ENCODE measurements at places on chromosomes 7 and 10.

DNA sequence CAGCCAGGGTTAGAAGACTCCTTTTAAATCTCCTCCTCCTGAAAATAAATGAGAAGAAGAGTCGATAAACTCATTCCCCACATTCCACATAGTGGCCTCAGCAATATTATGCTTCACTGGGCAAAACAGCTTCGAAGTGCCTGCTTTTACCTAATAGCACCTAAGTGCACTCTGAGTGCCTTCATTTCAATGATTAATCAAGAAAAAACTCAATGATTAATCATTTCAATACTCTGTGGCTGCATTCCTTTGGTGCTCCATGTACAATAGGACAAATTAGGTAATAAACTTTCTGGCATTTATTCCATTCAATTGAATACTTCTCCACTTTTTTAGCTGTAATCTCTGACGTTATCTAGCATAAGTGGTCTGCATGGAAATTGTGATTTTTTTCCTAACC is 174.6 kb downstream of the CCDC71L start:
- no peak for DNase-seq

DNA sequence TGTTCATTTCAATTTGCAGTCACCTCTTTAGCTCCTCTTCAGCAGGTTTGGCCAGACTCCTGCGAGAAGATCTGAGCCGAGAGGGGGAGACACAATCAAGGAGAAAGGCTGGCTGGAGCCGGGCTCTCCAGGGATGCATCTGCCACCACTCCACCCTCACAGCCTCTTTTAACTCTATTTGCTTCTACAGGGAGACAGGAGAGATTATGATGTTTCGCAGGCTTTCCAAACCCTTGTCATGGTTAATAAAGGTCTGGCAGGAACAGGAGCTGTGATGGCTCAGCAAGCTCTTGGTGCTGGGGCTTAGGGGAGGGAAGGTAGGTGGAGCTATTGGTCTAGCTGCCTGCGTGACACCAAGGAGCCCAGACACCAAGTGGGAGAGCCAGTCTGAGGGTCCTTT is 448.1 kb upstream of the PODXL start:
- DNase-seq, result no peak

- DNase-seq, result no peak
These were observed 143.4 kb downstream of the DYNC1I1 start for GRCh38 chr7:95915731-95916130.

DNA sequence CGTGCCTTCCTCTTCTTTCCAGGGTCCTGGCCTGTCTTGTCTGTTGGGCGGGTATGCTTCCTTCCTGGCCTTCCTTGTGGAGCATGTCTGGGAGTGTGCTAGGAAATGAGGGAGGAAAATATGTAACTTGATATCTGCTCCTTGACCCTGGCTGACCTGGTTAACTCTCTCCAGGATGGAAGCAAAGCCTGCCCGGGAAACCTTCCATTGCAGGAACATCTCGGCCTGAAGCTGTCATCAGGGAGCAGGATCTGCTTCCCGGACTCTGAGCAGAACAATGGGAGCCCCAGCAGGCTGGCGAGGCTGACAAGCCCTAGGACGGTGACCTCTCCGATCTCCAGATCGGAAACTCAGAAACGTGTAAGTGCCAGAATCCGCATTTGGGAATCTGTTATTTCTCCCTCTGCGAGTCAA is 340.3 kb downstream of the FRMD4A start:
- peak; percentile 77 for DNase-seq

DNA sequence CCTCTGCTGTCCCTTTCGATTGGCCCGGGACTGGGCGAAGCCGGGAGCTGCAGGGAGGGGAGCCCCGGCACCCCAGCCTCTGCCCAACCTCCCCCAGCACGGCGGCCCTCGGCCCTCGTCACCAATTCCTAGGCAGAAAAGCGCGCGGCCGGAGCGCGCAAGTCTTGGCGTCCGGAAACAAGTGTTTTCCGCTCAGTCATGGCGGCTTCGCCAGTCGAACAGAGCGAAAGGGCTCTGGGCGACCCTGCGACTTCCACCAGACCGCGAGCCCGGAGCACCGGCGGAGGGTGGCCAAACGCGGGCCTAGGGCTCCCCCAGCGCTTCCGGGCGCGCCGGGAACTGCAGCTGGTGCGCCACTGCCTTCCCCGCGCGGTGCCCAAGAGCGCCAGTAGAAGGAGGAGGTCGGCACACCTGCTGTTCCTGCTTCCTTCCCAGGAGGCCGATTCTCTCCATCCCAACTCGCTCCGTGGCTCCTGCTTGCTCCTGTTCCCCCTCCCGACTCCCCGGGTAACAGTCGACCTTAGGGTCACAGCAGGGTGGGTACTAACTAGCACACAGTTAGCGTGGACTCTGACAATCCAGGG is 729.9 kb downstream of the ZWINT start:
- DNase-seq, result peak; percentile 43

GRCh38 chr7:106108991-106109390 is 3.1 kb downstream of the SYPL1 start:
- no peak for DNase-seq

GRCh38 chr10:103555325-103555649 is 61.8 kb downstream of the NEURL1 start:
- DNase-seq, result no peak

- DNase-seq, result no peak
These were observed 6.2 kb downstream of the PIK3AP1 start for GRCh38 chr10:96714031-96714590.

DNA sequence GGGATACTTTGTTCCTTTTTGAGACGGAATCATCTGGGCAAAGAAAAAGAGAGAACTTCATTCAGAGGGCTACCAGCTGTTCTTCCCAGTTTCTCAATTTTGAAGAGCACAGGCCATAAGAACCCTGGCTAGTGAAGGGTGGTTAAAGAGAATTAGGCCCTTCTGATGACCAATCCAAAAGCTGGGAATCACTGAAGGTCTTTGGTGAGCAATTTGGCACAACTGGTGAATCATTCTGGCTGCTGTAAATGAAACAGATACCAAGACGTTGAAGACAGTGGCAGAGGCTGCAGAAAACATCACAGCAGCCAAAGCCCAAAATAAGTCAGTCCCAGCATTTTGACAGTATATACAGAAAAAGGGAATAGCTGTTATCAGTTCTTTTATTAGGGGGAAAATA is 5.1 kb downstream of the RAPGEF5 start:
- no peak for DNase-seq

- DNase-seq, result no peak
These were observed 64.6 kb upstream of the RNF148 start for GRCh38 chr7:122767339-122767738.

DNA sequence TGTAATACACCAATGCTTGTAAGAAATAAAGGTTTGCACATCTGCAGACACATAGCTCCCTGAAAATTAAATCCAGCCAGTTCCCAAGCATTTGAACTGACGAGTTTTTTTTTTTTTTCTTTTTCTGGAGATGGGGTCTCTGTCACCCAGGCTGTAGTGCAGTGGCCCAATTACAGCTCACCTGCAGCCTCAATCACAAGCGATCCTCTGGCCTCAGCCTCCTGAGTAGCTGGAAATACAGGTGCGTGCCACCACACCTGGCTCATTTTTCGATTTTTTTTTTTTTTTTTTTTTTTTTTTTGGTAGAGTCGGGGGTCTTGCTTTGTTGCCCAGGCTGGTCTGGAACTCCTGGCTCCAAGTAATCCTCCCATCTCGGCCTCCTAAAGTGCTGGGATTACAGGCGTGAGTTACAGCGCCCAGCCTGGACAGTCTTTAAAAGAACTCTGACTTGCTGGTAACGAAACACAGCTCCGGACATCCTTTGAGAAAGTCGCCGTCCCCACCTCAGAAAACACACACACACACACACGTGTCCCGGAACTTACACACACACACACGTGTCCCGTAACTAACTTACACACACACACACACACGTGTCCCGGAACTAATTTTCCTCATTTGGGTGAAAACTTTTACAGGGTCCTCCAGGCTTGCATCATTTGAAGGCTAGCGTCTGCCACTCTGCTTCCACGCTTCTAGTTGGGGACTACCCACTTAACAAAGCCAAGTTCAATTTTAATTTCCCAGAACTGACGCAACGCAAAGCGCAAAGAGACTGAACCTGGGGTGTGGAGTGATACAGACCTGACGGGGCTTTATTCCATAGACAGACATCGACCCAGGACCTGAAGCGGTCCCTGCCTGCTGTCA is 18.6 kb downstream of the OCM2 start:
- DNase-seq, result peak; percentile 11

DNA sequence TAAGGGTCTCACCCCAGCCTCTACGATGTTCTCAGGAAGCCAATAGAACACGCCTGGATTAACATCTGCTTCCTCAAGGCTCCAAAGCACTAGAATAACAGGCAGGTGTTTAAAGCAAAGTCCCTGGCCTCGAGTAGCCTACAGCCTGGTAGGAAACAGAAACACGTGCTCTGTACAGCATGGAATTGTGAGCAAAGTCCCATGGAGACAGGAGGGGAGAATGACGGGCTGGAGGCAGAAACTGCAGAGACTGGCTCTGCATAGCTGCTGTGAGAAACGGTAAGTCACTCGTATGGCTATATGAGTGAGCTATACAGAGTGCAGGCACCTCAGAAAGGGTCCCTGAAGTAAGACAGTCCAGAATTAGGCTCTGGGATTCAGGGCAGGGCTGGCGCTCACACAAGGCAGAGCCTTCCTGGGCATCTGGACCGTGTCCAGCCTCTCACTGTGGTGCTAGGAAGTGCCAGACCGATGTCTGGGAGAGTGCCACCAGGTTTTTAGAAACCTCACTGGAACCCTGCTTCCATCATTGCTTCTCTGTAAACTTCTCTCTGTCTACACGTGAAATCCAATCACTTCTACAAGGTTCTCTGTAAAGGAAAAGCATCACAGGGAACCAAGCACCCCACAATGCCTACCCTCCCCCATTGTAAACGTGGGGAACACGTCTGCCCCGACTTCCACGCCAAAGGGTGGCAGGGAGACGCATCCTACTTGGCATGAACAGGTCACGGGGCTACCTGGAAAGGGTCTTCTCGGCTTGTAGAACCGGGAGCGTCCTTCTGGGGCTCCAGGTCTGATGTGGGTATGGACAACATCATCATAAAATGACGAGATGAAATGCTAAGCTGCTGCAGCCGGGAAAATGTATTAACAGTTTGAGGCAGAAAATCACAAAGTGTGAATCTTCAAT is 38.8 kb upstream of the SHH start:
- DNase-seq, result no peak

GRCh38 chr7:155945670-155946325 is 133.5 kb upstream of the SHH start:
- no peak for DNase-seq

DNA sequence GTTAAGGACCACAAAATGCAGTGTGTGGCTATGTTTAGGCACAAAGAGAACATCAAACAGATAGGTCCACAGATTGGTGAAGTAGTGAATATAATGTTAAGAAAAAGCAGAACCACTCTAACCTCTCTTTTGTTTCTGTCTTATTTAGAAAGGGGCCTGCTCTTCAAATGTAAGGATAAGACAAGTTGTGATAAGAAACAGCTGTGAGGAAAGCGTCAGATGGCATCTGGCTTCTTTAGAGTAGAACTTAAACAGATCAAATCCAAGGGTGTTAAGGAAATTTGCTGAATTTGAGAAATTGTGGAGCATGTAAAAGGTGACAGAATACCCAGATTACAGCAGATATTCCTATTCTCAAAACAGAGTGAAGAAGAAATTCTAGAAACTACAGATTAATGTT is 151.0 kb upstream of the LRGUK start:
- no peak for DNase-seq

DNA sequence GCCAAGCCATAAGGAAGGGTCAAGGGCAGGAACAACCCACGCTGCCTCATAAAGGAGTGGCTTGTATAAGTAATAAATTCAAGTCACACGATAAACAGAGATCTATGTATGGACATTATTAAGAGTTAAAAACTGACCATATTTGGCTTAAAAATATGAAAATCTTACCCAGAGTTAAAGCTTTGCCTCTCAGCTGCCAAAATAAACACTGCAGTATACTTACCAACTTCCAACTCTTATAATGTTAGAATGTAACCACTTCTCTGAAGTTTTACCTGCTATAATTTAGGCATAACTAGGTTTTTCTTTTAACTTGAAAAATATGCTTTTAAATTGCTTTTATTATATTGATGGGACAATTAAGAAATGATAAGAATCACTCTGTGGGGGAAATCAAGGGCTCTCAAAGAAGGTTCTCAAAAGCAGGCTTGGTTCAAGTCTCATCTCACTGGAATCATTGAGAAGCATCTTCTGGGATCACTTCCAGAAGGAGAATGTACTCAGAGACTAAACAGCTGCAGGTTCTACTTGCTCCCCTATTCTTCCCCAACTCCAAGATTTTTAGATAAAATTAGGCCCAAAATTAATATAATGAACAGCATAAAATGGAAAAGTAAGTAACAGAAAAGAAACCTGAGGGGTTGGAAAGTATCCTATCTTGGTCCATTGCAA is 16.1 kb upstream of the CAV2 start:
- no peak for DNase-seq

DNA sequence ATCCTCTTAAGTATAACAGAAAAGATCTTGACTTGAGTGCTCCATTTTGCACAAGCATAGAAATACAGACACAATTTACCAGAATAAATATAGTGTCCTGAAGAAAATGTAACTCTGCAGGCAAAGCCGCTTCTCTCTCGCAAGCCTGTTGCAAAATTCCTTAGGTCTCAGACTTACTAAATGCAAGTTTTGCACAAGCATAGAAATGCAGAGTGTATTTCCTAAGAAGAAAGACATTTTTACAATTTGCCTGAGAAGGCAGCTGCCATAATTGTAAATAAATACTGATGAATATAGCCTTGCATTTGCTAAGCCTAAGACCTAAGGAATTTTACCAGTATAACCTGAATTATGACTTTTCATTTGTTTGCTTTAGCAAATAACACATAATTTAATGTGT is 67.1 kb downstream of the AGMO start:
- no peak for DNase-seq

DNA sequence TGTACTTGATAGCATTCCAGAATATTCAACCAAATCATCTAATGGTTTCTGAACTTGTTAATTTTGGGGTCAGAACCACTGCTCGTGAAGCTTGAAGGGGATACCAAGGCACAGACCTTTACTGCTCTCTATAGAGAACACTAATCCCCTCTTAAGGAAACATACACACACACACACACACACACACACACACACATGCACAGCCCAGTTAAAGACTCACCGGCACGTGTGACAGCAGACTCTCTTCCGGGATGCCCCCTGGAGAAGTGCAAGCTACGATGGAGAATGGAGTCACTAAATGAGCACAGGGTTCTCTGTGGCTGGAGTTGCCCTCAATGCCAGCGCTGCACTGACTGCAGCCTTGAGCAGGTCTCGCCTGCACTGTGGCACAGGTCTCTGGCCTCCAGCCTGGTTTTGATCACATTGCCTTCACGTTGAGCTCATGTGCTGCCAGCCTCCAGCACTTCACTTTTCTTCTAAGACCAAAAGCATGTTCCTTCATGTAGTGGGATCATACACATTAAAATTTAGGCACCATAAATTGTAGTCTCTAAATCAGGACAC is 300.8 kb downstream of the POM121L12 start:
- no peak for DNase-seq

GRCh38 chr7:75842836-75843446 is 29.3 kb upstream of the CCL24 start:
- DNase-seq, result peak; percentile 59

DNA sequence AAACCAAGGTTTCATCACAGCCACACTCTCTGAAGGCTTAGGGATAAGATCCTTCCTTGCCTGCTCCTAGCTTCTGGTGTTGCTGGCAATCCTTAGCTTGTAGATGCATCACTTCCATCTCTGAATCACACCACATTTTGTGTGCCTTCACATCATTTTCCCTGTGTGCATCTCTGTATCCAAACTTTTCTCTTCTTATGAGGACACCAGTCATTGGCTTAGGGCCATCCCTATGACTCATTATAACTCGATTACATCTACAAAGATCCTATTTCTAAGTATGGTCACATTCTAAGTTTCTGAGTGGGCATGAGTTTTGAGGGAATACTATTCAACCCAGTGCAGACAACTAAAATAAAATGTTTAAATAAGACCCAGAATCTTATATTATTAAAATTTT is 121.7 kb downstream of the C7orf25 start:
- no peak for DNase-seq

Data from hindlimb muscle (tissue), 1 donor.